DMS 273 treated with DMSO at 0.1 percent for 48 hours (cell line): ENCODE measurements at places on chromosomes 1 and 21.

GRCh38 chr1:154474802-154475201, 27.2 kb upstream of the TDRD10 start:
- no peak for DNase-seq

GRCh38 chr1:183611021-183611420, 20.8 kb upstream of the NCF2 start:
- no peak for DNase-seq

- no peak for DNase-seq
Measured at GRCh38 chr1:30490554-30491053, 232.8 kb downstream of the MATN1 start.

- DNase-seq: no peak
Measured at GRCh38 chr1:230773396-230774033, 26.3 kb downstream of the CAPN9 start.

- DNase-seq: no peak
Measured at GRCh38 chr21:36185523-36185922, 28.9 kb downstream of the DOP1B start.

GRCh38 chr1:234398849-234399381, 25.7 kb downstream of the COA6 start:
- no peak for DNase-seq

DNA sequence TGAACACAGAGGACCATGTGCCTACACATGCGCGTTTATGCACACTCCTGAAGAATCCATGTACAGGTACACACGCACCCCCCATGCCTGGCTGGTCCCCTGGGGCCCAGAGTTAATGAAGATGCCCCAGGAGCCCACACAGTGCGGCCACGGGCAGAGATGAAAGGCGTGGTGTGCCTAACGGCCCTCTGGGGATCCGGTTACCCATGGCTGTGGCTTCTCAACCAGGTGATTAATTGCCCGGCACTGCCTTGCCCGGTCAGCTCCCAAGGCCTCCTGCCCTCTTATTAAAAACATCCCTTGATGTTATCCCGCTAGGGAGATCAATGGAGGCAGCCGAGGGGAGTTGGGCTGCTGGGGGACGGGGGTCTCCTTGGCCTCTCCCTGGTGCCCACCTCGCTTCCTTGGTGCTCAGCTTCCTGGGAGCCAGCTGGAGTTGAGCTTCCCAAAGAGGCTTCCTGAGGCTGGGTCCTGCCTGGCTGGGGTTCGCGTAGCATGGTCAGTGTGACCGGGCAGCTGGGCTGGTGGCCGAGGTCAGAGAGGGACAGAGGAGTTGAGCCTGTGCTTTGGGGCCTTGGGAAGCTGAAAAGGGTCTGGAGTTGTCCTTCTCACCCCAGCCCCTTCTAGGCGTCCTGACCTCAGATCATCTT, 75.0 kb upstream of the WNT4 start:
- no peak for DNase-seq

GRCh38 chr1:224763126-224763775, 147.1 kb downstream of the CNIH3 start:
- DNase-seq: no peak

GRCh38 chr1:207424570-207425131, 29.5 kb upstream of the CR2 start:
- DNase-seq: no peak

DNA sequence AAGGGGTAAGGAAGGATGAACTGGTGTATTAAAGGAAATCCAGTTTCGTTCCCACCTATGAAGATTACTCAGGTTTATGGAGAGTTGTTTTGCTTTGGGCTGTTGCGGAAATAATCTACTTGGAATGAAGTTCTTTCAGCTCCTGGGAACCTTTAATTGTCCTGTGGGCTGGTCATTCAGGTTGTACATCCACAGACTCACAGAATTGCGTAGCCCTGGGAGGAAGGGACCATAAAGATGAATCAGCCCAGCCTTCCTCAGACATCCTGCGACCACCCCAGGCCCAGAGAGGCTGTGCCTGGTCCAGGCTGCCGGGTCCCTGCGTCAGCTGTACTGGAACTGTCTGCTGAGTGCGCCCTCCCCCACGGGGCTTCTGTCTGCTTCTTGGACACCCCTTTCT, 72.7 kb downstream of the GALNT2 start:
- no peak for DNase-seq

DNA sequence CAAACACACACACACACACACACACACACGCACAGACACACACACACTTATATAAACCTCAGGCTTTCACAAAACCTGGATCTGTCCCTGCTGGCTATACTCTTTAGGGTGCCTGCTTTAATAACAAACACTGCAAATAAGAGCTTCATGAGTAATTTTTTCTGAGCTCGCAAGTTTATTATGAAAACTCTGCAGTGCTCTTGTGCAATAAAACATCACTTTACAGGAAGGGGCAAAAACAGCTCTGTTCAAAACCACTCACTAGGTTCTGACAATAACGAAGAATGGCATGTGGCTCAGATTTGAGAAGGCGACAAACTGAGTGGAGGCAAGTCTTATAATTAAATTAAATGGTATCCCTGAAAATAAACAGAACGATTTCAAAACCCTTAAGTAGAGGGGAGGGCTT, 42.6 kb upstream of the CTPS1 start:
- no peak for DNase-seq

GRCh38 chr1:12040457-12041051, 21.3 kb downstream of the MIIP start:
- DNase-seq: peak; percentile 75

- no peak for DNase-seq
Measured at GRCh38 chr1:209769971-209770370, 14.1 kb downstream of the TRAF3IP3 start.

GRCh38 chr1:24465099-24465498, 37.5 kb upstream of the RCAN3 start:
- no peak for DNase-seq

- no peak for DNase-seq
Measured at GRCh38 chr21:31395791-31396190, 51.7 kb upstream of the TIAM1 start.

- DNase-seq: no peak
Measured at GRCh38 chr1:84665703-84666317, 24.5 kb downstream of the SSX2IP start.

DNA sequence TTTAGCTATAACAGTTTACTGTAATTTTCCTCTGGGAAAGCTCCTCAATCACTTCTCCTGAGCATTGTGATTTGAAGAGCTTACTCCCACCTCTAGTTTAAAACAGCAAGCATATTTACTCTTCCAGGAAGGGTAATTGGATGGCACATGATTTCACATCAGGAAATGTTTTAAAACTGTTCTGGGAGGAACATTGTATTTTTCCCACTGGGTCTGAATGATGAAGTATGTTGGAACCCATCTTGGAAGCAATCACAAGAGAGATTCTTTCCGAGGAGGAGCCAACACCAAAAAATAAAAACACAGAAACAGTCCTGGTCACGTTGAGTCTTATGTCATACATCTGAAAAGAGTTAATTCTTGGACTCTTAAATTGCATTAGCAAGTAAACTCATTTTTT, 17.3 kb downstream of the MAP10 start:
- DNase-seq: no peak
